Naive B cell (primary cell): ENCODE measurements at places on chromosomes 7 and 10.

- H3K27ac ChIP-seq = no peak overlapping the region
- no peak for DNase-seq
- no peaks in the 10 kb centered on the region for H3K27me3 ChIP-seq
- peaks cover 15% of the 10 kb centered on the region for H3K4me1 ChIP-seq
Observed at GRCh38 chr7:8109196-8110022, 140.8 kb downstream of the GLCCI1 start.

GRCh38 chr10:31520986-31521831, 202.2 kb downstream of the ZEB1 start:
- H3K36me3 ChIP-seq = peaks cover 23% of the 10 kb centered on the region
- DNase-seq = no peak
- H3K27ac ChIP-seq = no peak overlapping the region
- H3K4me1 ChIP-seq = no peaks in the 10 kb centered on the region
- no peak overlapping the region for H3K4me3 ChIP-seq

DNA sequence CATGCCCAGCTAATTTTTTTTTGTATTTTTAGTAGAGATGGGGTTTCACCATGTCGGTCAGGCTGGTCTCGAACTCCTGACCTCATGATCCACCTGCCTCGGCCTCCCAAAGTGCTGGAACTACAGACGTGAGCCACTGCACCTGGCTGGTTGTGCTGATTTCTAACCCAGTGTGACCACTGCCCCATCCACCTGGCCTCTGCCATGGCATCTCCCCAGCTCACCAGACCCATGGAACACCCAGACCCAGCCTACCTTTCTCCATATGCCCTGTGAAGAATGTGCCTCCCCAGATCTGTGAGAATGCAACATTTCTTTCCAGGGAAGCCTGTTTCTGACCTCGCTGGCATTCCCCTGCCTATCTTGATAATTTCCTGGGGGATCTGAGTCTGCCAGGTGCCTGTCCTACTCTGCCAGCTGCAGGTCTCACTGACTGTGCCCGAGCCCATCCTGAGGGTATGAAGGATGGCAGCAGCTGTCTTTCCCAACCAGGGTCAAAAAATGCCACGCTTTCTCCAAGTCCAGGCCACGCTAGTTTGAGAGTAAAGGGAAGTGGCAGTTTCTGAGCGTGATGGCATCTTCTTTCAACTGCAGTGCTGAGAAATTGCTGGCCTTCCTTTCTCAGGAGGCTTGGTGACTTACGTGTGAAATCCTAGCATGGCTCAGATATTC, 324.4 kb upstream of the ZNF32 start:
- no peaks in the 10 kb centered on the region for H3K36me3 ChIP-seq
- no peaks in the 10 kb centered on the region for H3K4me1 ChIP-seq
- no peak overlapping the region for H3K27ac ChIP-seq

GRCh38 chr7:151351027-151351426, 9.4 kb downstream of the NUB1 start:
- peaks cover 35% of the 10 kb centered on the region for H3K4me1 ChIP-seq
- H3K27ac ChIP-seq = peak overlapping the region; percentile 94
- H3K27me3 ChIP-seq = no peaks in the 10 kb centered on the region
- DNase-seq = peak; percentile 32
- H3K36me3 ChIP-seq = peaks cover 11% of the 10 kb centered on the region

- H3K4me3 ChIP-seq = no peak overlapping the region
- H3K27ac ChIP-seq = peak overlapping the region; percentile 30
- H3K27me3 ChIP-seq = no peaks in the 10 kb centered on the region
- no peak for DNase-seq
- no peaks in the 10 kb centered on the region for H3K36me3 ChIP-seq
Observed at GRCh38 chr10:22740180-22740579, 25.8 kb upstream of the PIP4K2A start.

- no peaks in the 10 kb centered on the region for H3K36me3 ChIP-seq
- H3K4me3 ChIP-seq = no peak overlapping the region
- peaks cover 20% of the 10 kb centered on the region for H3K27me3 ChIP-seq
- peak overlapping the region; percentile 66 for H3K27ac ChIP-seq
- no peaks in the 10 kb centered on the region for H3K4me1 ChIP-seq
- no peak for DNase-seq
Observed at GRCh38 chr10:79437111-79437814, 8.2 kb downstream of the ZCCHC24 start.

GRCh38 chr10:11113156-11113555, 95.5 kb downstream of the CELF2 start:
- no peak overlapping the region for H3K27ac ChIP-seq
- DNase-seq = peak; percentile 43
- H3K4me3 ChIP-seq = no peak overlapping the region
- H3K4me1 ChIP-seq = peaks cover 5% of the 10 kb centered on the region

GRCh38 chr7:52297128-52297527, 738.3 kb upstream of the POM121L12 start:
- H3K27ac ChIP-seq = no peak overlapping the region
- DNase-seq = no peak
- no peaks in the 10 kb centered on the region for H3K4me1 ChIP-seq
- no peaks in the 10 kb centered on the region for H3K36me3 ChIP-seq
- H3K4me3 ChIP-seq = no peak overlapping the region

DNA sequence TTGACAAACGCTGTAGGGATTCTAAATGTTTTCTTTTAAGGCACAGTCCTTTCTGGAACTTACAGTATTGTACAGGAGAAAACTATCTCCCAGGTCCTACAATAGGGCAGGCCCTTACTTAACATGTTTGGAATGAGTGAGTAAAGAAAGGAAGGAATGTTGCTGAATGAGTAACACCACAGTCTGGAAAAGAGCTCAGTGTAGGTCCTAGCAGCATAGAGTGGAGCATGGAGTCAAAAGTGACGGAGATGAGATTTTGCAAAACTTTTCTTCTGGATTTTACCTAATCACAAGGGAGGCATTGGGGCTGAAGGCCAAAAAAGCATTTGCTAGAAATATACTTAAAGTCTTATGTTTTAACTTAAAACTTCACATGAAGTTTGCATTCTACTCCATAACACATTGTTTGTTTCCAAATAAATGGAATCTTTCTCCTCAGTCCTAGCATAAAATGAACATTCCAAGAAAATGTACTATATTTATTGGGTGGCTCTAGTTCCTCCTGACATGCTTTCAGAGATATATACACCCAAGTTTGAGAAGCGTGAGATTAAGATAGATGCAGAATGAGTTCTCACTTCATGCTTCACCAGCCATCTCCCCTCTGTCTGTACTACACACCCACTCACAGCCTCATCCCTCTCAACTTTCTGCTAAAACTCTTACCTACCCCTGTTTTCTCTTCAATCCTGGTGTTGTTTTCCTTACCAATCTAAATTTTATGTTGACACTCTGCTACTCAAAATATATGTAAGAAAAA, 20.2 kb upstream of the ADD3 start:
- no peaks in the 10 kb centered on the region for H3K4me1 ChIP-seq
- peaks cover 18% of the 10 kb centered on the region for H3K36me3 ChIP-seq
- no peak for DNase-seq
- no peak overlapping the region for H3K27ac ChIP-seq
- no peak overlapping the region for H3K4me3 ChIP-seq
- no peaks in the 10 kb centered on the region for H3K27me3 ChIP-seq

DNA sequence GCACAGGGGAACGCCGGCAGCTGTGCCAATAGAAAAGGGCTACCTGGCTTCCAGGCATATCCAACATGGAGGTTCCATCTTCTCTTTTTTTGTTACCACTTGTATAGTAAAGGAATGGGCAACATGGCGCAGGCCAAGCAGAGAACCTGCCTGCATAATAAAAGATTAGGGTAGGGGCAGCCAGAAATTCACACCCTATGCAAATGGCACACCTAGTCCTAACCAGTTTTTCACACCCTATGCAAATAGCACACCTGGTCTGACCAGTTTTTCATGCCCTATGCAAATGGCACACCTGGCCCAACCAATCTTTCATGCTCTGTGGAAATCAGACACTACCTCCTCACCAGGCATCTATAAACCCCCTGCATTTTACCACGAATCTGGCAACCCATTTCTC, 369.5 kb downstream of the IPMK start:
- H3K27me3 ChIP-seq = no peaks in the 10 kb centered on the region
- H3K4me3 ChIP-seq = no peak overlapping the region
- no peak overlapping the region for H3K27ac ChIP-seq
- H3K36me3 ChIP-seq = no peaks in the 10 kb centered on the region

DNA sequence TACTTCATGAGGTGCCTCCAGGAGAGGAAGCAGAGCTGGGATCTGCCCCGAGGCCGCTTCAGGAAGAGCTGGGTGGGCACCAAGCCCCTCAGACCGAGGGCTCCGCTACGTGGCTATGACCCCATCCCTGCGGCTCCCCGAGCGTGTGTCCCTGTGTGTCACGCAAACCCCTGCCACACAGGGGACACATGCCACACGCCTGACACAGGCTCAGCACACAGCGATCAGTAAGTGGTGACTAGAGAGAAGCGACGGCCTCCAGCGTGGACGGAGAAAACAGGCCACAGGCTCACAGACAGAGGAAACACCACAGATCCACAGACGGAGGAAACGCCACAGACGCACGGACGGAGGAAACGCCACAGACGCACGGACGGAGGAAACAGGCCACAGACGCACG, 18.5 kb downstream of the DIP2C start:
- no peaks in the 10 kb centered on the region for H3K27me3 ChIP-seq
- no peak overlapping the region for H3K4me3 ChIP-seq
- no peaks in the 10 kb centered on the region for H3K4me1 ChIP-seq
- DNase-seq = no peak
- H3K36me3 ChIP-seq = no peaks in the 10 kb centered on the region
- H3K27ac ChIP-seq = no peak overlapping the region

DNA sequence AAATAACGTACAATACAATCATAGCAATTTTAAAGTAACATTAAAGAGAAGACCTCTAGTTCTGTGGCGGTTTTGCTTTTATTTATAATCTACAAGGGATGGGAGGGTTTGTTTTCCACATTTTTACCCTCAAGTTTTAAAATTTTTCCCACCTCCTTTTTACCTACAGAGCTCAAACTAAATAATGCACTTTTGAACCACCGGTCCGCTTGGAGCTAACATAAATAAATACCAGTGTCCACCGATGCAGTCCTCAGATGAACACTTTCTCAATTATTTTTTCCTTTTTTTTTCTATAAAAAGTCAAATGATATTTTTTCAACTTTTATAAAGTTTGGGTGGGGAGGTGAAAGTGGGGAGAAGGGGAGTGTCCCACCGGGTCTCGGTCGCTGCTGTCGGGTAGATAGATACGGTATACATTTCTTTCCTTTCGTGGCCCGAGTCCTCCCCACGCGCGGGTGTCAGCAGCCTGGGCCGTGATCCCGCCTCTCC, 3.3 kb downstream of the ZNF503 start:
- DNase-seq = no peak
- peaks cover 19% of the 10 kb centered on the region for H3K36me3 ChIP-seq
- peak overlapping the region; percentile 30 for H3K4me3 ChIP-seq
- no peak overlapping the region for H3K27ac ChIP-seq
- H3K27me3 ChIP-seq = peaks cover 65% of the 10 kb centered on the region

- no peak overlapping the region for H3K27ac ChIP-seq
- DNase-seq = no peak
- H3K27me3 ChIP-seq = no peaks in the 10 kb centered on the region
- H3K36me3 ChIP-seq = peaks cover 12% of the 10 kb centered on the region
- H3K4me1 ChIP-seq = peaks cover 20% of the 10 kb centered on the region
Observed at GRCh38 chr10:73486601-73487000, 9.2 kb downstream of the PPP3CB start.
